OCI-M1 (cell line): ENCODE measurements at places on chromosomes 1 and 21.
A peak's percentile ranks its signal among the peaks of the same experiment; 100 is the strongest.

DNA sequence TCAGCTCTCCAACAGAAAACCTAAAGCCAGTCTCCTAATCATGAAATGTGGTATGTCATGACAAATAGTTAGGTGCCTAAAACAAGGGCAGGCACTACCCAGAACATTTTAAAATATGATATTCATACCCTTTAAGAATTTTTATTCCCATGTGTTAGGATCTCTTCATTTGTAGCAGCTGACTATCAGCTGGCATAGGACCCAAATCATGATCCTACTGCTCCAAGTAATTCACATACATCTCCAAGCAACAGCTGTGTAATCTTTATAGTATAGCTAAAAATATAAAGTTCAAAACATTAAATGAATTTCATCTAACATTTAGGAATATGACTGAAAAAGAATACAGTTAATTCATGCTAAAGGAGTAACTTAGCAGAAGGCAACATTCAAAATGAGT is 57.5 kb downstream of the ENAH start:
- no peak for DNase-seq

- peak; percentile 21 for DNase-seq
Observed at GRCh38 chr1:65694126-65694525, 98.6 kb upstream of the PDE4B start.

DNA sequence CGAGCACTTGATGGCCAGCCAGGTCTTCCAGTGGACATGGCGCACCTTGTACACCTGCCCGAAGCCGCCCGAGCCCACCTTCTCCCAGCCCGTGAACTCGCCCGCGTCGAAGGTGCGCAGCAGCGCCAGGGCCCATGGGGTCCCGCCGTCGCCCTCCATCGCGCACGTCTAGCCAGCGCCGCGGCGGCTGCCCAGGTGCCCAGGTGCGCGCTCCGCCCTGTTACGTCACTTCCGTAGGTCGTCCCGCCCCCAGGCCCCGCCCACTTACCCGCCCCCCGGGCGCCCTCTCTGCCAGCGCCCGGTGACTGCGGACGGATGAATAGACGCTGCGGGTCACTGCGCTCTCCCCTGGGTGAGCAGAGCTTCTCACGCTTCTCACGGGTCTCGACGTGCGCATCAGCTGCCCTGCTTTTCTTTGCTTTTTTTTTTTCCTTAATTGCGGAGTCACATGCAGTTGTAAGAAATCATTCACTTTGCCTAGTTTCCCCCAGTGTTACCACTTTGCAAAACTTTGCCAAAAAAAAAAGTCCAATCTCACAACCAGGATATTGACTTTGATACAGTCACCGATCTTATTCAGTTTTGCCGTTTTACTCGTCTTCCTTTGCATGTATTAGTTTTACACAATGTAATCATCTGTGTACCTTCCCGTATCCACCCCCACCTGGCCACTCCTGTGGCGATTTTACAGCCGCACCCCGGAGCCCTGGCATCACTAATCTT is at the start of gene RIPK4:
TSS of gene RIPK4 (minus strand) at position 170 of the 723 bp plus-strand sequence. CDS start at position 159, 11 bp downstream.
- DNase-seq: no peak

DNA sequence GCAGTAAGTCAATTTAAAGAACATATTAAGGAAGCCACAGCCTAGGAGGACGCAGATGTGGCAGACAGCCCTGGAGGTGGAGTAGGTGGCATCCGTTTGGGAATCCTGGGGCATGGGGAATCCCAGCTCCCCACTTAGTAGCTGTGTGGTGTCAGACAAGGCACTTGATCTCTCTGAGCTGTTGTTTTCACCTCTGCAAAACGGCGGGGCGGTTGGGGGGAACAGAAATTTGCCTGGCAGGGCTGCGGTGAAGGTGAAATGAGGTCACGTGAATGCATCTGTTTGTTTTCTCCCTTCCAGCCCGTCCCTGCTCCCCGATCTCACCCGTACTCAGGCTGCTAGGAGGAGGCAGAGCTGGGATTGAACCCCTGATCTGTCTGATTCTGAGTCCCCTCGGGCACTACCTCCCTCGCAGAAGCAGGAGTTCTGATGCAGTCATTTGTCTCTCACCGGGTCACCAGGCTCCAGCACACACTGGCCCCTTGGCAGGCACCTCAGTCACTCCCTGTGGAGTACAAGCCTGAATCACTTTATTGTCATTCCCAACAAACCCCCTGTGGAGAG is 2.2 kb upstream of the LAPTM5 start:
- no peak for DNase-seq

DNA sequence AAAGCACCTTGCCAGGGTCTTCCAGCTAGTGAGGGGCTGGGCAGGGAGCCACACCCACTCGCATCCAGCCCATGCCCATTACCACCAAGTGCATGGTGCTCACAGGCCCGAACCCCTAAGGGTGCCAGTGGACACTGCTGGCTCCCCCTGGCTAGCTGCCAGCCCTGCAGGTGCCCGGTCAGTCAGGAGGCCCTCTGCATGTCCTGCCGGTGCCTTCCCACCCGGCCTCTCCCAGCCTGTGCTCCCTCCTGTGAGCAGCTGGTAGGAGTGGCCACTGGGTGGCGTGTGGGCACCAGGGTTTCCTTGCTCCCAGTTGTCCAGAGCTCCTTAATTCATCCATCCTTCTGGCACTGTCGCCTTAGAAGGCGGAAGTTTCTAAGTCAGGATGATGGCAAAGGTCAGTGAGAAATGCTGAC is 33.4 kb downstream of the QSOX1 start:
- peak; percentile 74 for DNase-seq

- DNase-seq: no peak
Observed at GRCh38 chr1:167638064-167638463, 8.0 kb downstream of the RCSD1 start.
